Cortex of kidney (tissue), 1 donor: ENCODE measurements at places on chromosomes 5 and 9.

GRCh38 chr5:174785120-174785680 lies 60.8 kb downstream of the MSX2 start:
- no peak for DNase-seq

DNA sequence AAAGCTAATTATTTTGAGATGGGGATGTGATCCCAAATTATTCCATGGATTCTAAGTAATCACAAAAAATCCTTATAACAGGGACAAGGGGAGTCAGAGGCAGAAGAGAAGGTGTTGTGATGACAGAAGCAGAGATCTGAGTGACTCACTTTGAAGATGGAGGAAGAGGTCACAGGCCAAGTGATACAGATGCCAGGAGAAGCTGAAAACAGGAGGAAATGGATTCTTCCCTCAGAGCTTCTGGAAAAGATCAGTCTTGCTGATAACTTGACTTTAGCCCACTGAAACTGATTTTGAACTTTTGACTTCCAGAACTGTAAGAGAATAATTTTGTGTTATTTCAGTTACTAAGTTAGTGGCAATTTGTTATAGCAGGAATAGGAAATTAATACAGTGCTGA lies 105.3 kb downstream of the GCNT1 start:
- no peak for DNase-seq

DNA sequence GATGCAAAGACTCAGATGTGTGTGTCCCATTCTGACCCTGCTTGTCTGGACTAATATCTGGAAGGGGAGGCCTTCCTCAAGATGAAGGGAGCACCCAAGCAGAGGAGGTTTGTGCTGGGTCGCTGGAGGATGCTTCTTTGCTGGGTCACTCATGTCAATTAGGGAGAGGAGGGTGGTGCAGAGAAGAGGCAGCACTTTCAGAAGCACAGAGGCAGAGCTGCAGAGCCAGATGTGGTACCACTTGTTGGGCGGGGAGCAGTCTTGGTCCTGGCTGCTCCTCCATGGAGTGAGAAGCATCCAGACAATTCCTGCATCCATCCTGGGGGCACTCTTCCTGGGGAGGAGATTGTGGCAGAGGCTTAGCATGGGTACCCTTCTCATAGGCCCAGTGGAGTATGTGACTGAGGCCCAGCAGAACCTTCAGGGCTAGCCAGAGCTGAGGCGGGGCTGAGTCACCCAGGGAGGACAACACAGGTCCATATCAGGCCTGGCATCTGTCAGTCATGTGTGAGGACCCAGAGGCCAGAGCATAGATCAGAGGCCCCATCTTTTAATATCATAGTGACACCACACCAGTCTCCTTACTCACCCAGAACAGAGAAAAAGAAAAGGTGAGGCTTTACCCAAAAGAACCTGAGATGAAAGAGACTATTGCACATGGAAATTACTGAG lies 59.8 kb downstream of the TNFSF15 start:
- no peak for DNase-seq

GRCh38 chr9:99238331-99238730 lies 16.2 kb downstream of the SEC61B start:
- no peak for DNase-seq

GRCh38 chr5:94745786-94746730 lies 127.6 kb downstream of the SLF1 start:
- no peak for DNase-seq

DNA sequence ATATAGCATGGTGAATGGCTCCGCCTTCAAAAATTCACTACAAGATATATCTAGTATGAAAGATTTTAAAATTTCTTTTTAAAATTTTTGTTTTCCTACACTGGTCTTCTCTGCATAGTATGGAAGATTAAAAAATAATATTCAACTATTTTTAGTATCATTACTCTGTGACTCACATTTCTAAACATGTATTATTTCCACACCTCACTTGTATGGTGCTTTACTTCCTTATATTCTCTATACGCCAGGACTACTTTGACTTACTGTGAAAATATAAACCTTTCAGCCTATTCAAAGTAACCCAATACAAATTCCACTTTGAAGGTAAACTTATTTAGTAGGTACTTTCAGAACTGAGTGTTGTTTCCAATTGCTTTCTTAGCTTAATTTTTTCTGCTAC lies 26.8 kb upstream of the TXNDC8 start:
- DNase-seq, result no peak

DNA sequence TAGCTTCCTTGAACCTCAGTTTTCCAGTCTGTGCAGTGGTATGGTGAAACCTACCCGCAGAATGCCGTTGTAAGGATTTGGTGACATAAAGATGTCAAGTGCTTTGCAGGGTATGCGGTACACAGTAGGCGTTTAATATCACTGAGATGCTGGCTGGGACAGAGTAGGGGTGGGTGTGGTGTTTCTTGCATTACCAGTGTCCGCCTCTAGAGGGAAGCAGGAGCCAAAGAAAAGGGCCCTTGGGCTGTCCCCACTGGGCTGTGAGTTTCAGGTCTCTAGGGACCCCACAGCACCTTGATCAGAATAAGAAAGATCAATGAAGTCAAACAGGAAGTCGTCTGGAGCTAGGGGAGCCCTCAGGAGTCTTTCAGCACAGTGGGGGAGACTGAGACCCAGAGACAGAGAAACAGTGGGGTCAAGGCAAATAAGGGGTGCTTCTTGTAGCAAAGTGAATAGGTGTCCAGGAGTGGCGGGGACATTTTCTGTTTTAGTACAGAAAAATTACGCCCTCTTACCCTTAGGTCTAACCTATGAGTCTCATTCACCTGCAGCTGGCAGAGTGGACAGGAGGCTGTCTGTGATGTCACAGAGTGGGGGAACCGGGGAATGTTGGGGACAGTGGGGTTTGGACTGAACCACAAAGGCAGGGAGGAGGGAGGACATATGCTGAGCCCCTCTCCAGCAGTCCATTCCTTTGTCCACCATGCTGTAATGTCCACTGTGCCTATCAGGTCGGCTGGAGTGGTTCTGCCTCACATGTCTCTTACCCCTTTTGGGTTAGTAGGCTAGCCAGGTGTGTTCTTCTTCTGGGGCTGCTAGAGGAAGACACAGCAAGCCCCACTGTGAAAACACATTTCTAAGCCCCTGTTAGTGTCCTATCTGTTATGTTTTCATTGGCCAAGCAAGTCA lies 4.7 kb upstream of the TEX53 start:
- no peak for DNase-seq

GRCh38 chr5:160023908-160024630 lies 15.1 kb downstream of the TTC1 start:
- DNase-seq, result no peak

- no peak for DNase-seq
Observed at GRCh38 chr9:22046243-22046885, 37.3 kb upstream of the CDKN2B start.

DNA sequence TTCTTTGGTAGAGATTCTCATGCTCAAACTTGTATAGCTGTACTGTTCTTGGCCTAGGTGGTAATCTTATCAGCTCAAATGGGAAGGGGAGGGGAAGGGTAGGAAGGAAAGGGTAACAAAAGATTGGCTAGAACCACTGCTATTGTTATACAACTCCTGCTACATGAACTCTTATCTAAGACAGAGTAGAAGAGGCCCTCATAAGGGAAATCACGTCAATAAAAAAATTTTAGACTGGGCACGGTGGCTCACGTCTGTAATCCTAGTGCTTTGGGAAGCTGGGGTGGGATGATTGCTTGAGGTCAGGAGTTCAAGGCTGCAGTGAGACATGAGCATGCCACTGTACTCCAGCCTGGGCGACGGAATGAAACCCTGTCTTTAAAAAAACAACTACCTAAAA lies 15.9 kb downstream of the STOM start:
- no peak for DNase-seq

DNA sequence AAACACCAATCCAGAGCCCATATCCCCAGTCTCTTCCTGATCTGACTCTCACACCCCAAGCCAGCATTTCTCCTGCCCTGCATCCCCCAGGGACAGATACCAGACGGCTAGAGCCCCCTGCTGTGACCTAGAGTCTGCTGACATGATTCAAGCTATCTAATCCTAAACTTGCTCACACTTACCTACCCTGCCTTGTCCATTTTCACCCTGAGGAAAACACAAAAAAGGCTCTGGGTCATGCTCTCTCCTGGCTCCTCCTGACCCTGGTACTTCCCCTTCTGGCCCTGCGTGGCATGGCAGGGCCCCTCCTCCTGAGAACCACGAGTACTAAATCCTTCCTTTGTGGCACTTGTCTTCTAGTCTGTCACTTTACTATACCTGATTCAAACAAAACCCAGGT lies 2.8 kb upstream of the ARRDC1 start:
- DNase-seq, result no peak

- DNase-seq, result no peak
Observed at GRCh38 chr5:125176005-125176390, 429.6 kb upstream of the ZNF608 start.

DNA sequence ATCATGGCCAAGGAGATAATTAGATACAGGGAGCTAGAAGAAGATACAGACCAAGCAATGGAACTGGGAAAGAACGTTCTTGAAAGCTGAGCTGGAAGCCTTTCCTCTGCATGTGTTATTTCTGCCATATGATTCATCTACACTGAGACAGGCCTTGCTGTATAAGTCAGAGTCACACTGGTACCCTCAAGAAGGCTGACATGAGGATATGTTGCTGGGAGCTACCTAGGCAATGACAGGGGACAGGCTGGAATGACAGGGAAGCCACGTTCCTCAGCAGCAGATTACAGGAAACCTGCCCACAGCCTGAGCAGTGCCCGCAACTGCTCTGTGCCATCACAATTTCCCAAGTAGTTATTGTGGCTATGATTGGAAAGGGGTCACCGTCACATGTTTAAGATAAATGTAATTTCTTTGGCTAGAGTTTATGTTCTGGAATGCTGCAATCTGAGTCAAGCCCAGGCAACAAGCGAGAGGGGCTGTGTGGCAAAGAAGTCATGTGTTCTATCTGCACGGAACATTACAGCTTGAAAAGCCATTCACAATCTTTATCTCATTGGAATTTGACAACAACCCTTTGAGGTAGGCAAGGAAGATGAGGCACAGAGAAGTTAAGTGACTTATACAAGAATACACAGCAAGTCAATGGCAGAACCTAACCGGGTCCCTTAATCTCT lies 108.2 kb downstream of the TTLL11 start:
- DNase-seq, result no peak

- DNase-seq, result no peak
Observed at GRCh38 chr5:82446809-82447208, 168.7 kb upstream of the RPS23 start.

DNA sequence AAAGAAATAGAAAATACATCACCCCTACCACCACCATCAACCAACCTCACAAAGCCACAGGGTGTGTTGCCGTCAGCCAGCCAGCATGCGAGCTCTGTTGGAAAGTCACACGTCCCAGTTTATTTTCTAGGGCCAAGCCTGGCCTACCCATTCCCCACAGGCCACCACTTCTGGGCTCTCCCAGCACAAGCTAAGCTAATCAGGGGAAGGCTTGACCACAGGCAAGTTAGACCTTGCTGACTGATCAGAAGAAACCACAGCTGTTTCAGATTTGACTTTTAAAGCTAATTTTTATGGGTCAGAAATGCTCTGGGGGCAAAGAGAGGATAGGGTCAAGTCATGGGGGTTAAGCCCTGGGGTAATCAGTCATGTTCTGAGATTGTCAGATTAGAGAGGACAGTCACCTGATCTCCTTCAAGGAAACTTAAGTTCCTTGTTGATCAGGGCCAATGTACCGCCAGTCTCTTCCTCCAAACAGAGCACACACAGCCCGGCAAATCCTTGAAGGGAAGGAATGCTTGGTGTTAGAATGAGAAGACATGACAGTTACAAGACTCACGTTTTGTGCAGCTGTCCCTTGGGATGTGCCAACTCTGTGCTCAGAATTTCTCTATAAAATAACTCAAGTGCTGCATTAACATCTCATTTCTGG lies 7.6 kb downstream of the SHB start:
- no peak for DNase-seq

- no peak for DNase-seq
Observed at GRCh38 chr9:129310666-129311350, 132.7 kb upstream of the IER5L start.

DNA sequence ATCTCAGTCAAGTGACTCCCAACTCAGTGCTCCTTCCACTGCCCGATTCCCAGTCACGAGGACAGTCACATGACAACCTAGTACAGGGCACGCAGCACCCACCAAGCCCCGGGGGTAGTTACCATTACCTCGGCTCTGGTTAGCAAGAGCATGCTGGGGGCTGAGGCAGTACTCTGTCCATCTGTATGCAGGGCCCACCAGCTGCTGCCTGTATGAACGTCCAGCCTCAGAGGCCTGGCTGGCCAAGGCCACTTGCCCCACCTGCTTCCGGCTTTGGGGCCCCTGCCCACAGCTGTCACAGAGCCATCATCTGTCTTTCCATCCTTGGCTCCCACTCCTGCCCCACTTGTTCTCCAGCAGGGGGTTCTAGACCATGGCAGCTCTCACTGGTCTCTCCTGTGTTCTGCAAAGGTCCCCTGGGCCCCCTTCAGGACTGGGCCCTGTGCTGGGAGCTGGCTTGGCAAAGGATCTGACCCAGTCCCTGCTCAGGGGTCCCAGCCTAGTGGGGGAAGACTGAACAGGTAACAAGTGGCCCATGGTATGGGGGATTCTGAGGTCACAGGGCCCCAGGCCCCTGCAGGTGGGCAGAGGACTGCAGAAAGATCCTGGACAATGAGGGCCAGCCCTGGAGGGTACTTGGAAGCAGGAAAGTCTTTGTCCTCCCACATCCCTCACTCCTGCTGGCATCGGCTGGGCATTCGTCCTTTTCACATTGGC lies 3.3 kb downstream of the RPL35 start:
- DNase-seq, result no peak

DNA sequence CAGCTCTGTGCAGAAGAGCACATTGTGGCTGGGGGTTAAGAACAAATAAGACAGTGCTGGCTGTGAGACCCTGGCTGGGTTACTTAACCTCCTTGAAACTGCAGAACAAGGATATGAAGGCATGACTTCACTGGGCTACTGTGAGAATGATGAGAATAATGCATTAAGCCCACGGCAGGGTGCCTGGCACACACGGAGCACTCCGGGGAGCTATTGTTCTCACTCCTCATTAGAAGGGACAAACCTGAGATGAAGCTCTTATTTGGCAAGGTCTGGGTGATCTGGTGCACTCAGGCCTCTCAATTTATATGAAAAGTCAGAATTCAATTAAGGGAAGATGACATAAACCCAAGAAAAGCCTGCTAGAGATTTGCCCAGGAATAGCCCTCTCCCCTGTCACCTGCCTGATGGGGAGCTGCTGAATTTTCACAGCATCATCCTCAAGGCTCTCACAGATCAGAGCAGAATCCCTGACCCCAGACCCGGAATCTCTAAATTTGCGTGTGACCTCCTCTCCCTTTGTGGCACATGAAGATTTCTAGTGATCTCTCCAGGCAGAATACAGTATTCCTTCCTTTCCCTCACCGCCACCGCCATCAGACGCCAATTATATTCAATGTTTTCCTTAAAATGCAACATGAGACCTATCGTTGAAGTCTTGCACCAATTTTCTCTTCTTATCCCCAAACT lies 102.1 kb downstream of the COL23A1 start:
- no peak for DNase-seq

GRCh38 chr5:160420331-160420610 lies 1.4 kb upstream of the PTTG1 start:
- no peak for DNase-seq

- DNase-seq, result no peak
Observed at GRCh38 chr9:76591256-76591950, 132.4 kb downstream of the GCNT1 start.

GRCh38 chr5:34583167-34583566 lies 73.0 kb upstream of the RAI14 start:
- no peak for DNase-seq
